ENCODE measurements at places on chromosomes 1 and 21.

DNA sequence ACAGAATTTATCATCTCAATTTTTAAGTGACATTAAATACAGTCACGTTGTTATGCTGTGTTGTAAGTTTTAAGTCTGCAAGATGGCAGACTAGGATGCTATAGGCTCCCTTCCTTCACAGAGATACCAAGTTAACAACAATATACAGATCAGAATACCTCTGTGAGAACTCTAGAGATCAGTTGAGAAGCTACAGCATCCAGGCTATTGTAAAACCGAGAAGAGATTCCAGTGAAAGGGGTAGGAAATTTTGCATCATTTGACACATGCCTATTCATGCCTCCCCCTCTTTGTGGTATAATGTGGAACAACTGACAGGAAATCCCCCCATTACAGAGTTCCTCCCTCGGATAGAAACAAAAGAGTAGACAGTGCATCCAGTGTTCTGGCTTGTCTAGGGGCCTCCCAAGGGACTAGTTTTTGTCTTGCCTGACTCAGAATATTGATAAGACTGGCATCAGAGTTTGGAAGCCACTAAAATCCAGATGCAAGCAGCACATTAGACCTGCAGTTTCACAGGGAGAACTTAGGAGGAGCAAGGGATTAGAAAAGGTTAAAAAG is 80.6 kb downstream of the LBR start:
- DNase-seq, result no peak

GRCh38 chr1:226679853-226680516 is 59.1 kb downstream of the ITPKB start:
- no peak for DNase-seq

DNA sequence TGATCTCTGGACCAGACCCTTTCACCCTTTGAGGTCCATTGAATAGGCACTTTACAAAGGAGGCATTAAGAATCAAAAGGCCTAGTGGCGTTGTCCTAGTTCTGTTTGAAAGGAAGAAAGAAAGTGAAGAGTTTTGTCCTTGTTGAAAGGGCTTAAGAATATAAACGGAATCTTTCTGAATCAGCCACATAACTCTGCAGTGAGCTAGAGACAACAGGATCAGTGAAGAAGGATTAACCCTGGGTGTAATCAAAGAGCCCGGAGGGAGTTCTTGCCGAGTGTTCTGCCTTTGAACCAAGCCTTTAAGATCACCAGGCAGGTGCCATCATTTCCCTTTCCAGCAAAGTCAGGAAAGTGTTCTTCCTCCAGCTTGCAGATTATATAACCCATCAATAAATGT is 54.8 kb upstream of the CNTN2 start:
- DNase-seq, result no peak

DNA sequence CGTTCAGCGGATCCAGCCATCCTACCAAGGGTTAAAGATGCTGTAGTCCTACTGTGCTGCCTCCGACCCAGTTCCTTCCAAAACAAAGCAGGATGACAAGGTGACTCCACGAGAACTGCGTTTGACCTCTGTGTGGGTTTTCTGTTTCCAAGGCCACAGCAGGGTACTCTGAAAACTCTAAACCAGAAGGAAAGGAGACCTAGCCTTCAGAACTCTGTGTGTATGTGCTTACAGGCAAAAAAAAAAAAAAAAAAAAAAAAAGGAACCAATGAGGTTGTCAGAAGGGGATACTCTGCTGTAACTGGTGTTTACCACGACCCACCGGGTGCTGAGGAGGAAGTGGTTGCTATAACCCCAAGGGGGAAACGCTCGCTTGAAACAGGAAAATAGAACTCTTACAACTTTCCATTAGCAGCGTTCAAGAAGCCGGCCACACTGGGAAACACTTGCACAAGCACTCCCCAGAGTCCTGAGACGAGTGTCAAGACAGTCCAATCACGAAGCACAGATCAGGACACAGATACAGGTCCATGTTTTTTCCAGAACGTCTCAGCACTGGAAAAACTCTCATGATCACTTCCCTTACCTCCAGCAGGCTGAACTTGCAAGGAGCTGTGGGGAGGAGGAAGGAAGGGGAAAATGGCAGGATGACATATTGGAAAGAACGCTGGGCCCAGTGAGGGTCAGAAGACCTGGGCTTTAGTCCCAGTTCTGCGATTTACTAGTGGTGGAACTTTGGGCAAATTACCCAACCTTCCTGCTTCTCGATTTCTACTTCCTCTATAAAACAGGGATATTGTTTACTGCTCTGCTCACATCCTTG is 64.0 kb downstream of the ITPKB start:
- DNase-seq, result no peak

DNA sequence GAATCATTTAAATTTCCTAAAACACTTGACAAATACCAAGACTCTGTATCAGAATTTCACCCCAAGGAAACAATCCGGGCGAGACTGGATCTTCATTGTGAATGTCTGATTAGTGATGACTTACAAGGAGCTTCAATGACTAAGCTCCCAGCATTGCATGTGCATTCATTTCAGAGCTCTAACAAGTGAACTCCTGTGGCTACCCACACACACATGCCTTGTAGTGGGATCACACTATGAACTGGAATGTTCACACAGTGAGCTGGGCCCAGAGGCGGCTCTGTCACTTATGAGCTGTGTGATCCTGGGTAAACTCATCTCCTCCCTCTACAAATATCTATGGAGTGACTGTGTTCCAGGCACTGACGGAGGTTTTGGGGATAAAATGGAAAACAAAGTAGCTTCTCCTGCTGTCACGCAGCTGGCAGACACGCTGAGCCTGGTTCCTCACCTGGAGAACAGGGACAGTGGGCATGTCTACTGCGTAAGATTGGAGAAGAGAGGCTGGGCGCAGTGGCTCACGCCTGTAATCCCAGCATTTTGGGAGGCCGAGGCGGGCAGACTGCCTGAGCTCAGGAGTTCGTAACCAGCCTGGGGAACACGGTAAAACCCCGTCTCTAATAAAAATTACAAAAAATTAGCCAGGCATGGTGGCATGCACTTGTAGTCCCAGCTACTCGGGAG is 56.9 kb downstream of the CLSTN1 start:
- DNase-seq, result no peak

DNA sequence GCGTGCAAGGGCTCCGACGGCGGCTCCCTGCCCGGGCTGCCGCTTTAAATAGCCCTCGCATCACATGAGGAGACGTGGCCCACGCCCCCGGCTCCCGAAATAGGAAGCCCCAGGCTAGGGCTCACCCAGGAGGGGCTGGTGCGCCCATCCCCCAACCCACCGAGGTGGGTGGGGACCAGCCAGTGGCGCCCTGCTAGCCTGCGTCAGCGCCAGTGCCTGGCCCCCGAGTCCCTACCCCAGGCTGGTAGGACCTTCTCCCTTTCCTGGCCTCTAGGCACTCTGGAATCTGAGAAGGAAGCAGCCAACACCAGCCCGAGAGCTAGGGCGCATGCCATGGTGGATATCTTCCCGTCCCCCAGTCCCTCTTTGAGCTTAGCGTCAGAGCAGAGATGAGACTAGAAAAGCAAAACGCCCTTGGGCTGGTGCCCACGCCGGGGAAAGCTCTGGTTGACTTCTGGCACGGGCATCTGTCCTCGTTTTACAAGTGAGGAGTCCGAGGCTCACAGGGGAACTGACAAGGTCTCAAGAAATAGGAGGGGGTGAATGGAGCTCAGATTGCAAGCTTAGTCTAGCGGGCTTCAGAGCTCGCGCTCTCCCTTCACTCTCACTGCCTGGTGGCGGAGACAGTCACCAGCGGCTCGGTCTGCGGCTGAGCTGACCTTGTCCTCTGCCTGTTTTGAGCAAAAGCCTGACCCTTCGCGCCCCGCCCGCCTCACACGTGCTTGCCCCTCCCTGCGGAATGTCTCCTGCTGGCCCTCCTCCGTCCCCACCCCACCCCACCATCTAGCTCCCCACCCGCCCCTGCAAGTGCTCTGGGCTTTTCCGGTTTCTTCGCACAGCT is at the start of gene FABP3:
TSS of gene FABP3 (minus strand) at position 21 of the 841 bp plus-strand sequence. CDS start 62 bp downstream, outside the sequence.
- no peak for DNase-seq

DNA sequence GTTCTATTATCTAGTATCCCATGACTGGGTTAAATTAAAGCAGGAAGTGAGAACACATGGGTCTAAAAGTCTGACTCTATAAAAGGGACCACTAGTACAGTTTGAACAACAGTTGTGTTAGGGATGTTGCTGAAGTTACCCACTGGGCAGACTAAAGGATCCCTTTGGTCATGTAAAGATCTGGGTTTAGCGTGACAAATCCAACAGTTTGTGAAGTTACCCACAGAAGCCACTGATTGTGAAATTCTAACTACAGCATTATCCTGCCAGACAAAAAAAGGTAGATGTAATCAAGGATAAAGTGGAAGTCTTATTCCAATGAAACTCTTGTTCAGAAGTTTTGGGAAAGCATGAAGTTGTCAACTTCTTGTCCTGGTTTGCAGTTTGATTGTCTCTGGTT is 5.7 kb downstream of the QSOX1 start:
- DNase-seq, result no peak

- DNase-seq, result no peak
Measured at GRCh38 chr21:18368205-18368604, 35.4 kb downstream of the TMPRSS15 start.

GRCh38 chr1:109816975-109817535 is 53.3 kb upstream of the EPS8L3 start:
- no peak for DNase-seq

DNA sequence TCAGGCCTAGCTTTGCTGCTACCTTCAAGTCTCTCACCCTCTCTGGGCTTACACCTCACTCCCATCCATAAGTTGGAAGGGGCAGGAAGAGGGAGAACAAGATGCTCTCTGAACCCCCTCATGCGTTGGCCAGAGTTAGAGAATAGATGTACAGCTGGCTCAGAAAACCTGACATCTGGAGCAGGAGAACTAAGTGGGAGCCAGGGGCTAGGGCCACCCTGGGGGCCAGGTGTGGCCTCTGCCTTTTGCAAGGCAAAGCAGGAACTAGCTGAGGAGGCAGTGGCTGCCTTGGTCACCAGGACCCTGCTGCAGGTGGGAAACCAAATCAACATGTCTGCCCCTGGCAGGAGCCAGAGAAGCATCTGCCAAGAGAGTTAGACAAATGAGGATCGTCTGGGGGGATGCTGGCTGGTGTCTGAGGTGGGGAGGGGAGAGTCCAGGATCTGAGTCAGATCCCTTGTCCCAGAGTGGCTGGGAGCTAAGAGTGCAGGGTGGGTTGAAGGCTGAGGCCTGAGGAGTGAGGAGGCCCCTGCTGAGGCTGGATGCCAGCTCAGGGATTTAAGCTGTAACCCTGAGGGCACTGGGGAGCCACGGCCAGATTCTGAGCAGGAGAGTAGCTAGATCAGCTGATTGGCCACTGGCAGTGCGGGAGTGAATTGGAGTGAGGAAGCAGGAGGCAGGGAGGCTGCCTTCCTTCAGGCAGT is 115.0 kb downstream of the EPHB2 start:
- no peak for DNase-seq

GRCh38 chr1:42004860-42005259 is 86.1 kb upstream of the HIVEP3 start:
- DNase-seq, result no peak

DNA sequence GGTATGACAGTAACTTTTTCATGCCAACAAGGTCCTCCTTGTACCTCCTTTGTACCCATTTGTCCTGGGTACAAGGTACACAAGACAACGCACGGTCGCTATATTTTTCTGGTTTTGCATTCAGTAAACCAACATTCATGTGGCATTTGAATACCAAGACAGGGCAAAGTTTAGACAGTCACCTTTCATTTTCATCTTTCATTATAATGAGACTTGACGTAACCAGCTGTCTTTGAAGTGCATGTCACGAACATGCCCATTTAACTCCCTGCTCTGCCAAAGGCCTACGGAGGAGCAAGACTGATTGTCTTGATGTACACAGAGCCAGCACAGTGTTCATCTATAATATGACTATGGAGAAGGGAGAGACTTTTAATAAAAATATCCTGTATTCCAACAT is 91.0 kb downstream of the SETD4 start:
- DNase-seq, result no peak

DNA sequence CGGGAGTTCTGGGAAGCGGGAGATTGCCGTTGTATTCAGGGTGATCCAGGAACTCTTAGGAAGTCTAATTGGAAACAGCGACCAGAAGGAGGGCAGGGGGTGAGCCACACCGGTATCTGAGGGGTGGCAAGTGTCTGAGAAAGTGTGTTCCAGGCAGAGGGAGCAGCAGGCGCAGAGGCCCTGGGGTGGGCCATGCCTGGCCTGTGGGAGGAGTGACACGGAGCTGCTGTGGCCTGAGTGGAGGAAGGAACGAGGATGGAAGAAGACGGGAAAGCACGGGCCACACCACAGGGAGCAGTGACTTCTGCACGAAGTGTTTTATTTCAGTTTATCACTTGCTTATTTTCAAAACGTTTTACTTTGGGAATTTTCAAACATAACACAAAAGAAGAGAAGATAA is 11.3 kb downstream of the PER3 start:
- DNase-seq, result no peak

- DNase-seq, result no peak
Measured at GRCh38 chr1:59141267-59141863, 155.5 kb upstream of the FGGY start.

Measured in NCI-H187 (cell line).